ENCODE measurements at places on chromosomes 7 and 10.

DNA sequence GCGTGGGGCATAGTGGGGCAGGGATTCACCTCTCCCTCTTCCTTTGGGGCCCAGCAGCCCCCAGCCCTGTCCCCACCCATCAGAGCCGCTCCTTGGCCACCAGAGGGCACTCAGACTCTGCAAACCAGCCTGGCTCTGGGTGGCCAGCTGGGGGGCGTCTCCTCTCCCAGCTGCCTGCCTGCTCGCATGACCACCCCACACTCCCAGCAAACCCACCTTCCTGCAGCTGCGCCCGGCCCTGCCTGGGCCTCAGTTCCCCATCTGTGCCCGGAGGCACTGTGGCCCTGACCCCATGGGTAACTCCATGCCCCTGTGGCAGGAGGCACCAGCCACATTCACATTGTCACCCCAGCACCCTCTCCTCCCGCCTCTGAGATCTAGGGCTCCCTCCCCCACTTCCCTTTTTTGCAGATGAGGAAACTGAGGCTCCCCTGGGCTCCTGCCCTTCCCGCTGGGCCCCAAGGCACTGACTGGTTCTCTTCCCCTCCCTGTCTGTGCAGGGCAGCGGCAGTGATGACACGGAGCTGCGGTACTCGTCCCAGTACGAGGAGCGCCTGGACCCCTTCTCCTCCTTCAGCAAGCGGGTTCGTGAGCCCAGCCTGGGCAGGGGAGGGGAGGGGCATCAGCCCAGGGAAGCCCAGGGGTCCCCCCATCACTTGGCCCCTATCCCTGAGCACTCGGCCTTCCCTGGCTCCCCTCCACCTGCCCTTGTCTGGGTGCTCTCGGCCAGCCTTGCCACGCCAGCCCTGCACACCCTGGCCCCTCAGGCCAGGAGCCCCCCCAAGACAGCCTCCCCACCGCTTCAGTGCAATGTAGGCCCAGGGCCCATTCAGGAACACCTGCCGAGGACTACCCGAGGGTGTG lies 6.9 kb upstream of the SH2B2 start:
- peak; percentile 60 for DNase-seq

DNA sequence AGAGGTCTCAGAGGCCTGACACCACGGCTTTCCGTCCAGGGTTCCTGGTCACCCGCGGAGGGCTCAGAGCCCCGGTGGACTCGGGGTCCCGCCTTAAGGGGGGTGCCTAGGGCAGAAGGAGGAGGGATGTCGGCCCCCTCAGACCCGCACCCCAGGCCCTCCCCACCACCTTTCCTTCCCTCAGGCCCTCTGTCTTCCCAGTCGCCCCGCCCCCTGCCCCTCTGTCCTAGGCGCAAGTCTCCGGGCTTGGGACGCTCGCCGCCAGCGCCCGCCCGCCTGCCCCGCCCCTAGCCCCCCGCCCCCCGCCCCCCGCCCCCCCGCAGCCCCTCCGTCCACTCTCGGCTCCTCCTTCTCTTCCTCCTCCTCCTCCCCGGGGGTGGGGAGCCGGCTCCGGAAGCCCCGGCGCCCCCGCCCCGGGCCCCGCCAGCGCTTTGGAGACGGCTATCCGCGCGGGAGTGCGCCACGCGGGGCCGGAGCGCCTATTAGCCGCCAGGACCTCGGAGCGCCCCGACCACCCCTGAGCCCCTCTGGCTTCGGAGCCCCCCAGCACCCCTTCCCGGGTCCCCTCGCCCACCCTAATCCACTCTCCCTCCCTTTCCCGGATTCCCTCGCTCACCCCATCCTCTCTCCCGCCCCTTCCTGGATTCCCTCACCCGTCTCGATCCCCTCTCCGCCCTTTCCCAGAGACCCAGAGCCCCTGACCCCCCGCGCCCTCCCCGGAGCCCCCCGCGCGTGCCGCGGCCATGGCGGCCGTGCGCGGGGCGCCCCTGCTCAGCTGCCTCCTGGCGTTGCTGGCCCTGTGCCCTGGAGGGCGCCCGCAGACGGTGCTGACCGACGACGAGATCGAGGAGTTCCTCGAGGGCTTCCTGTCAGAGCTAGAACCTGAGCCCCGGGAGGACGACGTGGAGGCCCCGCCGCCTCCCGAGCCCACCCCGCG lies at the start of gene AEBP1:
Gene AEBP1, plus strand, starts transcription at position 423 of the 937 bp plus-strand sequence. Its CDS starts 321 bp downstream, at position 744.
- DNase-seq: no peak

- no peak for DNase-seq
Measured at GRCh38 chr7:130113887-130114286, 43.6 kb downstream of the KLHDC10 start.

DNA sequence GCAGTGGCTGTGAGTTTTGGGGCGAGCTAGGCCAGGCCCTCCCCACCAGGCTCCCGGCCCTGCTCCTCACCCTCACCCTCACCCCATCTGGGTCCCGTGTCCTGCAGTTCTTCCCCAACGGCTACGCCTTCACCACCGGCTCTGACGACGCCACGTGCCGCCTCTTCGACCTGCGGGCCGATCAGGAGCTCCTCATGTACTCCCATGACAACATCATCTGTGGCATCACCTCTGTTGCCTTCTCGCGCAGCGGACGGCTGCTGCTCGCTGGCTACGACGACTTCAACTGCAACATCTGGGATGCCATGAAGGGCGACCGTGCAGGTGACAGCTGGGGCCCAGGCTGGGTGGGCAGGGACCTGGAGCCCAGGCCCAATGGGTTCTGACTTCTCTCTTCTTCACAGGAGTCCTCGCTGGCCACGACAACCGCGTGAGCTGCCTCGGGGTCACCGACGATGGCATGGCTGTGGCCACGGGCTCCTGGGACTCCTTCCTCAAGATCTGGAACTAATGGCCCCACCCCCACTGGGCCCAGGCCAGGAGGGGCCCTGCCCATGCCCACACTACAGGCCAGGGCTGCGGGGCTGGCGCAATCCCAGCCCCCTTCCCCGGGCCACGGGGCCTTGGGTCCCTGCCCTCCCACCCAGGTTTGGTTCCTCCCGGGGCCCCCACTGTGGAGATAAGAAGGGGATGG lies 4.9 kb downstream of the GNB2 start:
- no peak for DNase-seq

DNA sequence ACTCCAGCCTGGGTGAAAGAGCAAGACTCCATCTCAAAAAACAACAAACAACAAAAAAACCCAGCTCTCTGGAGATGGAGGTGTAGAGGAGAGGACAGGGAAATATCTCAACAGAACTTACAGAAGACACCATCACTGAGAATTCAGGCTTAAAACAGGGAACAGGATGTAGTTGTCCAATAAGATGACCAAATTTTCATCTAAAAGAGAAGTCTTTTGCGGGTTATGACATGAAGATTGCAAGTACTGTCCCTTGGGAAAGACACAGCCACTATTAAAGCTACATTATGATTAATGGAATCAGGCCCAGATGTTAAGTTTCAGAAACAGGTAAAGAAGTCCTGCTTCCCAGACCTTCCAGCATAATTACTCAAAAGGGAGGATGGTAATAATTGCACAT lies 235.2 kb upstream of the NRP1 start:
- DNase-seq: no peak

DNA sequence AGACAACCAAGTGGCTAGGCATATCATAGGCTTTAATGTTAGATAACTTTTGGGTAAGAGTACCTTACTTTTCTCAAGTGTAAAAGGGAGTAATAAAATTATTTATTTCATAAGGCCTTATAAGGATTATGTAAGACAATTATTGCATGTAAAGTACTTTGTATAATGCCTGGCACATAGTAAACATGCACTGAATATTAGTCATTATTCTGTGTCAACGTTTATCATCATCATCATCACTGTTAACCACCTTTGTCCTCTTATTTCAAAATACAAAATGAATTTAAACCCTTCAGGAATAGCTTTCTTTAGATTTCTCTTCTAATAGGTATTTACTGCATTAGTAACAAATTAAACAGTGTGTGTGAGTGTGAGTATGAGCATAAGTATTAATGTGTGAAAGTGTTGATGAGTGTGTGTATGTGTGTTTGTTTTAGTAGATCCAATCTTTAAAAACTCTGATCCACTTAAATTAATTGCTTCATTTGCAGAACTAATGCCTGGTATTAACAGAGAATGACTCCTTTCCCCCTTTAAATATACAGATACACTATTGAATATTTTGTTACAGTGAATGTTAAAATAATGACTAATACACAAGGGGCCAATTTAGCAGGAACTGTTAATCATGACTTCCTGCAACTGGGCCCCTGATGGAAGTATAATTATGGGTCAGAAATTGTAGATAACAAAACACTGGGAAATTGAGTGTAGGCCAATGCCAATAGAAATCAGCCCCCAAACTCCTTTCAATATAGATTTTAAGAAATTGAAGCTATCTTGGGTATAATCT lies 213.3 kb upstream of the FZD8 start:
- no peak for DNase-seq
